IPS-NIHi11 (cell line): ENCODE measurements at places on chromosomes 7 and 10.
A peak's percentile ranks its signal among the peaks of the same experiment; 100 is the strongest.

DNA sequence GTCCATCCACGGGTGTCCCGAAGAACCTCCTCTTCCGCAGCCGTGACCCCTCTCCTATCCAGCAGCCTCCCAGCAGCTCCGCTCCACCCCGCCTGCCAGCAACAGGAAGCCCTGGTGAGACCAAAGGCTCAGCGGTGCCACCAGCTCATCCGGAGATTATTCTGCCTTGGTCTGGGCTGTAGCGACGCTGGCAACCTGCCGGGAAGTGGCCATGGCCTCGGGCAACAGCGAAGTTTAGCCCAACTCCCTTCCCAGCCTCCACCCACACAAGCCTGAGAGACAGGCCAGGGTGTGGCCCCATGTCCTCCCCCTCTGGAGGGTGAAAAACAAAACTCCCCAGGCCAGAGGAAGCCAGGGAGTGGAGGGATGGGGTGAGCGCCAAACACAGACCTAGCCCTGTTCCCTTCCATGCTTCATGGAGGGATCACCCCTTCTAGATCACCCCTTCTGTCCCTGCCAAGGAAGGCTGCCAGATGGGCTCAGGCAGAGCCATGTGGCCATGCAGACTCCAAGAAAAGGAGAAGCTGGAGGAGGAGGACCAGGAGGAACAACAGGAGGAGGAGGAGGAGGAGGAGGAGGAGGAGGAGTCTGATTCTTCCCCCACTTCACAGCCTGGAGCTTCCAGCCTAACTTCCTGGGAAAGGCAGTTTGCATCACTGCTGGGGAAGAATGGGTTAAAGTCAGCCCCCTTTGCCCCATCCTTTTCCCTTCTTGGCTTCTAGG, 918 bp downstream of the CALHM2 start:
- DNase-seq, result peak; percentile 64

GRCh38 chr10:5146920-5147254, 38.1 kb downstream of the AKR1C8 start:
- DNase-seq, result no peak

GRCh38 chr10:59397961-59398360, 35.6 kb upstream of the FAM13C start:
- DNase-seq, result no peak

- no peak for DNase-seq
Observed at GRCh38 chr10:48317321-48317990, 11.0 kb downstream of the MAPK8 start.

DNA sequence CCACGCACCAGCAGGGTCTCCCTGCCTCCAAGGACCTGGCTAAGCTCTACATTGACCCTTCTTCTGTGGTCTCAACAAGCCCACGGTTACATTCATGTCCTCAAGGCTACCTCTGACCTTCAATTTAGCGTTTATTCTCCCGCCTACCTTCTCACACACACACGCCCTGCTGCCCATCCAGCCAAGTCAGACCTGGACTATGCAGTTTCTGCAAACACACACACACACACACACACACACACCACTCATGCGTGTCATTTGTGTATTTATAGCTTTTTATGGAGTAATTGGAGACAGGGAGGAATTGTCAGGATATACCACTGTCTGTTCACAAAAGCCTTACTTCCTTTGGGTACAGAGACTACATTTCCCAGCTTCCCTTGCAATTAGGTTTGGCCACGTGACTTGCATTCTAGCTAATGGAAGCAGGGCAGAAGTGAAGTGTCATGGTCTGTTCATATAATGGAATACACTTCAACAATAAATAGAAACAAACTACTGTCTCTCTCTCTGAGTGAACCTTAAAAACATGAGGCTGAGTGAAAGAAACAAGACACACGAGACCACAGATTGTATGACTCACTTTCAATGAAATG, 53.8 kb upstream of the CPXM2 start:
- peak; percentile 50 for DNase-seq

DNA sequence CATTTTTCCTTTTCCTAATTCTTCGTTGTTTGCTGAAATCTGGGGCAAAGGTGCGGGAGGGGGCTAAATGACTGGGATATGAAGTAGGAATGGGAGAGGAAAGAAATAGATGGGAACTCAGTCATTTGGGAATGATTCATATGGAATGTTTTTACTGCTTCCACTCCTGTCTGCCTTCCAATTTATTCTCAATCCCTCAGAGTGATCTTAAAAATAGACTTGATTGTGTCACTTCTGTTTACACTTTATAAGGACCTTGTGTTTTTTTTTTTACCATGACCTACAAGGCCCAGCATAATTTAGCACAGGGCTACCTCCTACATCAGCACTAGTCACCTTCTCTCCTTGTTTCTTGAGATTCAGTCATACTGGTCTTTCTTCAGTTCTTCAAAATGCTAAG, 97.9 kb downstream of the PTEN start:
- DNase-seq, result no peak

GRCh38 chr7:50499092-50499491, 48.9 kb upstream of the FIGNL1 start:
- DNase-seq, result no peak

DNA sequence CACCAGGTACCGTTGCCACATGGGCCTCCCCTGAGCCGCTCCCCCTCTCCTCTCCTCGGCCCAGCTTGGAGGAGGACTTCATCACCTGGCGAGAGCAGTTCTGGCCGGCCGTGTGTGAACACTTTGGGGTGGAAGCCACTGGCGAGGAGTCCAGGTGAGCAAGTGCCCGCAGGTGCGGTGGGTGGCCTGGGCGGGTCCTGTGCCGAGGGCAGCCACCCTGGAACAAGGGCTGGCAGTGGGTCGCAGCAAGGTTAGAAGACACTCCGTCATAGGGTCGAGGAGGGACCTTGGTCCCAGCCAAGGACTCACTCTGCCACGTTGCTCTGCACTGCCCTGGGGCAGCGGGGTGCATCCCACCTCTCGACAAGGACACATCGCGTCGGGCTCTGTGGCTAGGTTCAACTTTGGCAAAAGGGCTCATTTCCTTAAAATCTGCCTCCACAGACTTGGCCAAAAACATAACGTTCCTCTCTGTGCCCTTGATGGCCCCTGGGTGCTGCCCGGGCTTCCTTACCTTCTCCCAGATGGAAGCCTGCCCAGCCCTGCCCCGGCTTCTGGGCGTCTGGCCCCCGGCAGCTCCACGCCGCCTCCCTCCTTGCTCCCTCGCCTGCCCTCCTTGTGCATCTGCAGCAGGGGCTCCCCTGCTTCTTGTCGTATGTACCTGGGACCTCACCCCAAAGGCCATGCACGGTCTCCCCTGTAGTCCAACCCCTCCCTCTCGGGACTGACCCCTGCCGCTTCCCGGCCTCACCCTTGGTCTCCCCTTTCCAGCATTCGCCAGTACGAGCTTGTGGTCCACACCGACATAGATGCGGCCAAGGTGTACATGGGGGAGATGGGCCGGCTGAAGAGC, 12.7 kb downstream of the TMEM120A start:
- DNase-seq, result no peak

GRCh38 chr7:155368894-155369600, 71.4 kb downstream of the INSIG1 start:
- no peak for DNase-seq
